ENCODE measurements at places on chromosomes 7 and 10. TPM values are rescaled to one million over a fixed set of nuclear protein-coding genes. Genes with fewer than 3 reads are reported as not detected.
A peak's percentile ranks its signal among the peaks of the same experiment; 100 is the strongest.

The CYP26A1 gene
- total RNA-seq = not detected

DNA sequence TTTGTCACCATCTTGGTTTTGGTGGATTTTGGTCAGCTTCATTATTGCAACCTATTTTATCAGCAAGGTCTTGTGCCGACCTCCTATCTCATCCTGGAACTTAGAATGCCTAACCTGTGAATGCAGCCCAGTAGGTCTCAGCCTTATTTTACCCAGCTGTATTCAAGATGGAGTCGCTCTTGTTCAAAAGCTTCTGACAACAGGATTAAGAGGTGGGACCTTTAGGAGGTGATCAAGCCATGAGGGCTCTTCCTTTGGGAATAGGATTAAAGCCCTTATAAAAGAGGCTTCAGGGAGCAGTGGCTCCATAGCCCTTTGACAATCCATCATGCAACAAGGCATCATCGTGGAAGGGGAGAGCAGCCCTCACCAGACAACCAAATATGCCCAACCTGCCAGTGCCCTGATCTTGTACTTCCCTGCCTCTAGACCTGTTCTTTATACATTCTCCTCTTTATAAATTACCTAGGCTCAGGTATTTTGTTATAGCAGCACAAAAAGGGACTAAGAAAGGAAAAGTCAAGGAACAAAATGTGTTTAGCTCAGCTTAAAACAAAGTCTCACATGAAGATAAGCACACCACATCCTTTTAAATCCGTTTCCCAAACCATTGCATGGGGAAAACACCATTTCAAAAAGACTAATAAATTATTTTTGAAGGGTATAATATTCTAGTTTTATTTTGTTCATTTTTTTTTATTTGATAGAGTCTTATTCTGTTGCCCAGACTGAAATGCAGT is 8.5 kb upstream of the MAP3K8 start:
- H3K27me3 ChIP-seq = no peaks in the 10 kb centered on the region
- H3K4me1 ChIP-seq = peaks cover 5% of the 10 kb centered on the region

DNA sequence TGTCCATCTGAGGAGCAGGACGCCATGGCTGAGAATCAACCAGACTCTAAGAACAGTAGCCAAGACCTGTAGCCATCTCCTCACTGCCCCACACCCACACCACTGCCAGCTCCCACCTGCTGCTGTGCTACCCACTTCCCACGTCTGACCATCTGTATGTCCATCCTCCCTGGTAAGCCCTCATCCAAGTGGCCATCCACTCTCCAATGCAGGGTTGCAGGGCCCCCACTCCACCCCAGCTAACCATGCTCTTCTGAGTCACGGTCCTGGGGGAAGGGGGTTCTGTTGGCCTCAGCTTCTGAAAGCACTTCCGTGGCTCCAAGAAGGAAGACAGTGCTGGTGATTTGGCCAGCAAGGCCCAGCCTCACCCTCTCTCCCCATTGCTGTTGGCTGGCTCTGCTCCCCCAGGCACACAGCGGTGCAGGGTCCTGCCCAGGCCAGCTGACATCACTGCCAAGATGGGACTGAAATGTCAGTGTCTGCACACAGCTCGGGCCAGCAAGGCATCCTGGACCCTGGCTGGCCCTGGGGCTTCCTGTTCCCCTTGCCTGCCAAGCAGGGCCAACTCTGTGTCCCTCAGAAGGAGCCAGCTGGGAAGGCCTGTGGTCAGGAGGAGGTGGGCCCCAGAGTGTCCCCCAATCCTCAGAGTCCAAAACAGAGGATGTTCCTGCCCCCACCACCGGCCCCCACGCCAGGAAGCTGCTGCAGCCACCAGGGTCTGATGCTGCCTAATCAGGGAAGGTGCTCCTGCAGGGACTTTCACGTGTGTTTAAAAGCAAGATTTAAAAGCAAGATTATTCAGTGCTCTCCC is 17.5 kb downstream of the RASGEF1A start:
- no peaks in the 10 kb centered on the region for H3K36me3 ChIP-seq
- no peaks in the 10 kb centered on the region for H3K27me3 ChIP-seq
- no peak overlapping the region for H3K27ac ChIP-seq
- DNase-seq = peak; percentile 72
- no peak overlapping the region for H3K4me3 ChIP-seq

DNA sequence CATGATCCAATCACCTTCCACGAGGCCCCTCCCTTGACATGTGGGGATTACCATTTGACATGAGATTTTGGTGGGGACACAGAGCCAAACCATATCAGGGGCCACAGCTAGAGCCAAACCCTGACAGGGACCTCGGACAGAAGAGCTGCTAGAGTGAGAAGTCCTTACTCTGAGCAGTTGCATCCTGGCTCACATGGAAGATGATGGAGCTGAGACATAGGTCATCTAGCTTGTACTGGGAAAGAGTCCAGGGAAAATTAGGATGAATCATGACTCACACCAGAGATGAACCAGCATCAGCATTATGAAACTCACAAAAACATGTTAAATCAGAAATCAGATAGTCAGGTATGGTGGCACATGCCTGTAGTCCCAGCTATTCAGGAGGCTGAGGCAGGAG is 12.8 kb upstream of the FMC1 start:
- peak; percentile 92 for DNase-seq
- no peaks in the 10 kb centered on the region for H3K27me3 ChIP-seq
- no peaks in the 10 kb centered on the region for H3K36me3 ChIP-seq
- H3K4me1 ChIP-seq = peaks cover 5% of the 10 kb centered on the region
- no peak overlapping the region for H3K4me3 ChIP-seq

Measured in osteoblast (primary cell).